ENCODE measurements at places on chromosomes 4 and X. TPM values are rescaled to one million over a fixed set of nuclear protein-coding genes. Genes with fewer than 3 reads are reported as not detected.

DGKQ gene
- polyA plus RNA-seq: 28.4 TPM

IL9R gene
- polyA plus RNA-seq: not detected

PABPC1L2B gene
- 14.1 TPM for polyA plus RNA-seq

CD38 gene
- 3.0 TPM for polyA plus RNA-seq

SRP72 gene
- 91.5 TPM for polyA plus RNA-seq

HMX1 gene
- 5.0 TPM for polyA plus RNA-seq

PAK3 gene
- polyA plus RNA-seq: 48.0 TPM
